Right renal cortex interstitium (tissue), 3 donors: ENCODE measurements at places on chromosomes 7 and 10.

DNA sequence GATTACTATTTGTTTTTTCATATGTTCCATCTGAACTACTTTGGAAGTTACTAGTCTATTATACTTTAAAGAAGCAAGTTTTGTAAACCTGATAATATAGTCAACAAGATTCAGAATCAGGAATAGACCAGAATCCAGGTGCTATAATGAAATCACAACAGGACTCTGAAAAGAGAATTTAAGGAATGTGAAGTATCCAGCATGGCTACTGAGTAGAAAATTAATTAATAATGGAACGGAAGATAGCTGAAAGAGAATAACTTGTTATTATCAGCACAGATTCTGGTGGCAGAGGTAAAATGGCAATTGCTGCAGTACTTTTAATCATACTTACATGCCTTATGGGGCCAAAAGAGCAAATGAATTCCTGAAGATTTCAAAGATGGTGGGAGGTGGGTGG lies 43.1 kb upstream of the CHCHD3 start:
- DNase-seq: no peak

DNA sequence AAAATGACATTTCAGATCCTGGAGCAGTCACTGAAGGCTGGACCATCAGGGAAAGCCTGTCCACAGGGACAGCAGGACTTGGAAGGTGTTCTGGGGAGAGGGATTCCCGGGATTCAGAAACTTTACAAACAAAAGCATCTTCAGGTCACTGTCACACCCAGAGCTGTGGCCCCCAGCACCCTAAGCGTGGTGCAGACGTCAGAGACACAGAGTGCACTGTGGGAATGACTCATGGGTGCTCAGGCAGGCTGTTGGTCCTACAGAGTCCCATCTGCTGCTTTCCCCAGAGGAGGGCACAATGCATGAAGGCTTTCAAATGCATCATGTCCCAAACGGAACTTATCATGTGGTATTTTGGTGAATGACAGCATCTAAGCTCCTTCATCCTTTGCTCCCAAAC lies 13.1 kb upstream of the LRMDA start:
- no peak for DNase-seq

GRCh38 chr7:139767561-139767982 lies 10.2 kb downstream of the HIPK2 start:
- no peak for DNase-seq

DNA sequence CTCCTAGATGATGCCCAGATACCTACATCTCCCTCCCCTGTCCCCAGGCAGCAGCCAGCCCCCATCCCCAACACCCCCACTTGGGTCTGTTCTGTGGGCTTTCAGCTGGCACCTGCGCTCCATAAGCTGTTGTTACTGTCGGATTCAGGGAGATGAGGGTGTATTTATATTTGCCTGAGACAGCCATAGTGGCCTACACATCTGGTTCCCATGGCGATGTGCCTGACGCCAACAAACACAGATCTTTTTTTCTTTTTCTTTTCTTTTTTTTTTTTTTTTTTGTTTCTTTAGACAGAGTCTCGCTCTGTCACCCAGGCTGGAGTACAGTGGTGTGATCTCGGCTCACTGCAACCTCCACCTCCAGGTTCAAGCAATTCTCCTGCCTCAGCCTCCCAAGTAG lies 73.1 kb downstream of the CLIP2 start:
- no peak for DNase-seq

DNA sequence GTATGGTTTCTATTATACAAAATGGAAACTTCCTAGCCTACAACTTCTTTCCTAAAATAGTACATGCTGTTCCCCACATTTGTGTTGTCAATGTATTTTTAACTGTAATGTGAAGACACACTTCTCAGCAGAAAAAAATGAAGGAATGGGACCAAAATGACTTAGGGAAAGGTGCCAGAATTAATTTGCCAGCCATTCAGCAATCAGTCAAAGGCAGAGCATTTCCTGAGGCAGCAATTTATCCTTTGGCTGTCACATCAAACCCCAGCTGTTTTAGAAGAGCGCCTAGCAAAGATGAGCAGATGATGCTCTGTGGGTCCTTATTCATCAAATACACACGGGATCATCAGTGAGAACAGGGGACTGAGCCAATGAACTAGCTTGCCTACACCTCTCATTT lies 592.5 kb downstream of the KCNMA1 start:
- no peak for DNase-seq
